ENCODE measurements at places on chromosomes 13 and 19. TPM values are rescaled to one million over a fixed set of nuclear protein-coding genes. Genes with fewer than 3 reads are reported as not detected.

The CARM1 gene
- total RNA-seq = 33.5 TPM

The IGFL3 gene
- not detected for total RNA-seq

The NANOS3 gene
- not detected for total RNA-seq

The SPACA6 gene
- 7.6 TPM for total RNA-seq

The SRRM5 gene
- total RNA-seq = not detected

The TMEM59L gene
- 0.11 TPM for total RNA-seq

The NDFIP2 gene
- total RNA-seq = 47.4 TPM

The CDKN2D gene
- total RNA-seq = 19.3 TPM

The LGALS4 gene
- not detected for total RNA-seq

The LILRA6 gene
- total RNA-seq = not detected

The ZNF528 gene
- 24.2 TPM for total RNA-seq

The FCAR gene
- not detected for total RNA-seq

The GDF15 gene
- total RNA-seq = 82.9 TPM

The KCNN1 gene
- under 0.01 TPM for total RNA-seq

The GGACT gene
- total RNA-seq = 3.0 TPM

The DPF1 gene
- total RNA-seq = 0.50 TPM

The KDELR1 gene
- 36.3 TPM for total RNA-seq

The KLK7 gene
- total RNA-seq = not detected

The NKPD1 gene
- total RNA-seq = 0.44 TPM

The ACP5 gene
- 9.9 TPM for total RNA-seq

The LRRC63 gene
- 0.22 TPM for total RNA-seq

The C19orf67 gene
- total RNA-seq = not detected

The LCP1 gene
- 2.7 TPM for total RNA-seq

The PMIS2 gene
- total RNA-seq = not detected

The KISS1R gene
- total RNA-seq = not detected

The CCNE1 gene
- total RNA-seq = 5.6 TPM

The ZNF729 gene
- under 0.01 TPM for total RNA-seq

The CRLF1 gene
- total RNA-seq = 1.00 TPM

The TSSK6 gene
- 2.0 TPM for total RNA-seq

The CLC gene
- total RNA-seq = not detected

The CYP2A6 gene
- not detected for total RNA-seq

The STK24 gene
- total RNA-seq = 55.2 TPM

The MAP4K1 gene
- total RNA-seq = 0.55 TPM

The FGF9 gene
- total RNA-seq = 0.12 TPM

The BRCA2 gene
- total RNA-seq = 16.0 TPM

The TICAM1 gene
- total RNA-seq = 2.8 TPM

The ASPDH gene
- not detected for total RNA-seq

The RNF225 gene
- not detected for total RNA-seq

The WTIP gene
- 33.5 TPM for total RNA-seq

The RGS9BP gene
- total RNA-seq = 0.22 TPM

The GPR12 gene
- total RNA-seq = not detected

The SULT2A1 gene
- not detected for total RNA-seq

The DAND5 gene
- not detected for total RNA-seq

The SERTAD1 gene
- 23.4 TPM for total RNA-seq

The CEACAM4 gene
- not detected for total RNA-seq

The CFD gene
- 7.1 TPM for total RNA-seq

The FCGBP gene
- total RNA-seq = 2.1 TPM

The ZNF418 gene
- total RNA-seq = 8.4 TPM

The ZNF320 gene
- total RNA-seq = 20.1 TPM

The TPTE2 gene
- not detected for total RNA-seq

The METTL21C gene
- not detected for total RNA-seq

The SYT3 gene
- total RNA-seq = 0.11 TPM

The ZNF416 gene
- 6.0 TPM for total RNA-seq

The GRK1 gene
- total RNA-seq = not detected
